Activated CD4-positive, alpha-beta memory T cell treated with anti-CD3 and anti-CD28 coated beads, Interleukin-2, amount 10 ng/mL, durations not matched to agents 7 days and 5 days (primary cell): ENCODE measurements at places on chromosomes 5 and 9. TPM values are rescaled to one million over a fixed set of nuclear protein-coding genes. Genes with fewer than 3 reads are reported as not detected.

DNA sequence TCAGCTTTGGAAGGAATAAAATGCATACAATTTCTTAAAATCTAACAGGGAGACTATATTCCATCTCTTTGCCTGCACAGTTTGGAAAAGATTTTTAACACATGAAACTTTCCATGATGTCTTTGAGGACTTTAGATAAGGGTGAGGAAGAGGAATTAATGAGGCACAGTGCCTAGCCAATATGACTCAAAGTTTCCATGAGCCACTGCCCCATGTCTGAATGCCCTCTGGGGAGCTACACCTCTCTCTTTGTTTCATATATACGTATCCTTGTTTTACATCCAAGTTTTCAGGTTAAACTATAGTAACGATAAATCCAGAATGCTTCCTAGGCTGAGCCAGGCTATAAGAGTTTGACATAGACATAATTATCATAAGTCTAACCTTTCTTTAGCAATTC is 349.3 kb upstream of the TLE4 start:
- DNase-seq: no peak
- no peak overlapping the region for H3K27ac ChIP-seq
- no peak overlapping the region for H3K4me3 ChIP-seq

DNA sequence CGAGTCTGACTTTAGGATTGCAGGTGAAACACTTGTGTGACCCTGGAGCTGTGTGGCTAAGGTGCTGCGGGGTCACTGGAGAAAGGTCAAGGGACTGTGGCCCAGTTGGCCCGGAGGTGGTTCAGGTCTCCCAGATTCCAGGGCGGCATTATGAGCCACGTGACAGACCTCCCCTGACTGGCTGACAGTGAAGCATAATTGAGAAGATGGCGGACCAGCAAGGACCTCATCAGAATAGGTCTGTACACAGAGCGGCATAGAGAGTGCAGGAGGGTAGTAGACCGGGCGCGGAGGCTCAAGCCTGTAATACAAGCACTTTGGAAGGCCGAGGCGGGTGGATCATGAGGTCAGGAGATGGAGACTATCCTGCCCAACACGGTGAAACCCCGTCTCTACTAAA is 815 bp upstream of the ODF2 start:
- DNase-seq: no peak
- peak overlapping the region; percentile 40 for H3K4me3 ChIP-seq
- H3K27ac ChIP-seq: no peak overlapping the region
- peaks cover 26% of the 10 kb centered on the region for H3K4me1 ChIP-seq

DNA sequence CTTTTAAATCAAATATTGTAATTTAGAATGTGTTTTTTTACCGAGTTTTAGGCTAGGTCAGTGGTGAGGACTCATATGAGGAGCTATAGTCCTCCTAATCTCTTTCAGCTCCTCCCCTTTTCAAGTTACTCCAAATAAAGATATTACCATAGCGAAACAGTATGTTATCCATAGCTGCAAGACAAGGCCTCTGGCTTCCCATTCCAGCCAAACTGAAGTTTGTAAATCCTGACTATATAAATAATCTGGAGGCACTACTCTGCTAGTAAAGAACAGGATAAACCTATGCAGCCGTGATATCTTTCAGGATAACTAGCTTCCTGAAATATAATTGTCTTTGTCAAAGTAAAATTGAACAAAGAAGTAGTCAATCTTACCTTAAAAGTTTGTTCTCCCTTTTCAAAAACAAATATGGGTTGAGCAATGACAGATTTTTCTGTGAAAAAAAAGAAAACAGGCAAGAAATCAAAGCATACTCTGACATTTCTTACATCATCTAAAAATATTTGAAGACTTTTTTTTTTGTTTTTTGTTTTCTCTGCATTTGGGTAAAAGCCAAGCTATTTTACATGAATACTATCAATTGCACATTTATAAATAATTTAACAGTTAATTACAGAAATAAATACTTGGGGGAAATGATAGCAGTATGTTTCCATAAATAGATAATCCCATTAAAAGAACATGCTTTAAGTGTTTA is 29.3 kb upstream of the NADK2 start:
- no peak overlapping the region for H3K4me3 ChIP-seq
- H3K27ac ChIP-seq: no peak overlapping the region
- H3K4me1 ChIP-seq: no peaks in the 10 kb centered on the region
- H3K27me3 ChIP-seq: peaks cover 20% of the 10 kb centered on the region
- no peaks in the 10 kb centered on the region for H3K36me3 ChIP-seq

DNA sequence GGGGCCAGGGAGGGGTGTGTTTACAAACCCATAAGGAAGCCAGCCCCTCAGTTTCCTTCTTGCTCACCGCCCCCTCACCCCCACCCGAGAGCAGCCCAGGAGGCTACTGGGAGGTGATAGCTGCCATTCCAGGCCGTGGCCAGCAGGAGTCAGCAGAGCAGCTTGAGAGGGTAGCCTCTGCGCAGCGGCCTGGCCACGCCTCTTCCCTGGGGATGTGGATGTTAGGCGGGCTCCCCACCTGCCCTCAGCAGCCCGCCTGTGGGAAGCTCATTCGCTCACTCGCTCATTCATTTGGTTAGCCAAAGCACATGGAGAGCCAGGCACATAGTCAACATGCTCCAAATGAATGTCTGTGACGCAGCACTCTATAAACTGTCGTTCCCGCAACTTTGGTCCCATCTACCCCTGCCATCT is 6.1 kb upstream of the DPM2 start:
- H3K27me3 ChIP-seq: no peaks in the 10 kb centered on the region
- peak overlapping the region; percentile 59 for H3K27ac ChIP-seq
- H3K4me3 ChIP-seq: no peak overlapping the region
- peaks cover 67% of the 10 kb centered on the region for H3K36me3 ChIP-seq
- peaks cover 19% of the 10 kb centered on the region for H3K4me1 ChIP-seq
- peak; percentile 80 for DNase-seq

The NTNG2 gene
- total RNA-seq: 7.3 TPM

The RNF145 gene
- 126 TPM for total RNA-seq

The GDNF gene
- not detected for total RNA-seq

The SLC1A1 gene
- 0.05 TPM for total RNA-seq

The SLC45A2 gene
- total RNA-seq: not detected
